Activated T-cell treated with anti-CD3 and anti-CD28 coated beads, Interleukin-2, amount 50 U/mL, for 72 hours (primary cell): ENCODE measurements at places on chromosomes 12 and 14. TPM values are rescaled to one million over a fixed set of nuclear protein-coding genes. Genes with fewer than 3 reads are reported as not detected.

CCDC175 gene
- total RNA-seq: not detected

AQP2 gene
- not detected for total RNA-seq

TAS2R7 gene
- not detected for total RNA-seq

PTHLH gene
- not detected for total RNA-seq

SERPINA12 gene
- not detected for total RNA-seq

ADAM21 gene
- not detected for total RNA-seq

DNA sequence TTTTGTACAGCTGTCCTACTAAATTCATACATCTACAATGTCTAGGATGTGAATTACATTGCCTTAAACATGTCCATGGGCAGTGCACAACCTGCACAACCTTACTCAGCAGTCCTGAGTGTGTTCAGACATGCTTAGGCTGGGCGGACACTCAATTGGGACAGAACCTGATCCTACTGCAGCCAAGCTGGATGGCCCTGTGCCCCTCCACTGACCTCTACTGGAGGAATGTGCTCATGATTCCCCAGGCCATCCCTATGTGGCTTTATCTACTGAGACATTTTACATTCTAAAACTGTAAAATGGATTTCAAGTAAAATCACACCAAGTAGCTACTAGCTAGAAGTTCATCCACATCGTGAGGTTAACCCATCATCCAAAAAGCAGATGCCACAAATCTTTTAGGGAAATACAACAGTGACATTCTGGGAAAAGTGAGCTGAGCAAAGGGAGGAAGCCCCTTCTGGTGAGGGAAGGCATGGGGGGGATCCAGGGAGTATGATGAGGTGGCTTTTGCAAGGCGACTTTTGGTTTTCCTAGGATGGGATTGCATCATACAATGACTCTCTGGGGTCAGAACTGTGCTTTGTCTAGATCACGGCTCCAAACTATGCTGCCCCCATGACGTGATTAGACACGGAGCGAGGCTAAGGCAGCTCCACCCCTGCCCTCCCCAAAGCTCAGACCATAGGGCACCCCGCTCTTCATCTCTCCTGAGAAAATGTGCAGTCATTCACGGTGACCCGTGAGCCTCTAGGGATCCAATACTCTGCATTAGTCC lies 911.7 kb upstream of the TMEM132C start:
- H3K27me3 ChIP-seq: no peaks in the 10 kb centered on the region
- no peaks in the 10 kb centered on the region for H3K36me3 ChIP-seq
- no peak overlapping the region for H3K27ac ChIP-seq
- DNase-seq: no peak

DNA sequence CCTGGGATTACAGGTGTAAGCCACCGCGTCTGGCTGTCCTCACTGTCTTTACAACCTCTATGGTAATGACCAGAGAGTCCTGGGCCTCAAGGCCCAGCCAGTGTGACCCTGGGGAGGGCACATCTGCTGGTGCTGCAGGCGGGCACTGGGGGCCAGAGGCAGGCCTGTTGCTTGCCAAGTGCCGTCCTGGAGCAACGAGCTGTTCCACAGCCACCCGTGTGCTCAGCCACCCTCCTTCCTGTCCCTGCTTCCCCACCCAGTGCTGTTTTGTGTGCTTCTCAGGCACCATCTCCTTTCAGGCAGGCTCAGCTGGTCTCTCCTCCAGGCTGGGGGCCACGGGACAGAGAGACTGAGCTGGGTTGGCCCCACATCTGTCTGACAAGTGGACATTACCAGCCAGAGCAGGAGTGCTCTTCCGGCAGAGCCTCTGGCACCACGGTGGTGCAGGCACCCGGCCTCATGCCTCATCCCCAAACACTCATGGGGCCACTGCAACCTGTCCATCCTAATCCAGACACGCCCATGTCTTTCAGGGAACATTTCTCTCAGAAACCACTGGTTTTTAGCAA lies 9.0 kb downstream of the SLC25A47 start:
- H3K27me3 ChIP-seq: no peaks in the 10 kb centered on the region
- H3K4me1 ChIP-seq: peaks cover 10% of the 10 kb centered on the region
- no peak for DNase-seq
- no peak overlapping the region for H3K4me3 ChIP-seq

DNA sequence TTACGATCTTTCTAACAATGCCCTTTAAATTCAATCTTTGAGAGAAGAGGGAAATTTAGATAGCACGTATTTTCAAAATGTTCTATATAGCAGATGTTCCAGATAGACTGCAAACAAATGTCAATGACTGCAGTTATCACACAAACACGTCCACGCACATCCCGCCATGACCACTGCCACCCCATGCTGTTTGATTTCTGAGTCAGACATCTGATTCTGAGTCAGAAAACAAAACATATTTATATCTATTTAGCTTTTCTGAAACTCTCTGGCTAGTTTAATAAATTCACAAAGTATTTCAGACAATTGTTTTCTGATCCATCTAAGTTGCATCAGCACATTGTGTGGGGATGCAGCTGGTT lies 105.9 kb upstream of the BCAT1 start:
- DNase-seq: peak; percentile 78
- peak overlapping the region; percentile 91 for H3K27ac ChIP-seq
- H3K4me3 ChIP-seq: peak overlapping the region; percentile 94

- H3K27me3 ChIP-seq: peaks cover 10% of the 10 kb centered on the region
- H3K4me3 ChIP-seq: peak overlapping the region; percentile 87
- peaks cover 2% of the 10 kb centered on the region for H3K36me3 ChIP-seq
- peak overlapping the region; percentile 98 for H3K27ac ChIP-seq
Observed at GRCh38 chr12:88298014-88298682, 156.0 kb downstream of the TMTC3 start.

DNA sequence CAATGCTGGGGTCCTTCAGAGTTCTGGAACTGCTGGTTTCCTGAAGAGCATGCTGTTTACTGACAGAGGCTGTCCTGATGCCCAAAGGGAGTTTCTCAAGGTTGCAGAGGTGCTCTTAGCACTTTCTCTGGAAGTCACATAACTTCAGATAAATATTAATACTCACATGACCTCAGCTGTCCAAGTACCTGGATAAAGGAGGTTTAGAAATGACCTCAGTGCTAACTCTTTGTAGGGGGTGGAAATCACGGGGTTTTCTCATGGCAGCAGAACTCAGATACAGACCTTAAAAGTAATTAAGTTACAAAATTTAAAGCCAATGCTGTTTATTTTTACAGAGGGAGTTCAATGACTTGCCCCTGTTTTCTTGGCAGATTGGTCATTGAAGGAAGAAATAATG lies 225.9 kb downstream of the MSRB3 start:
- no peak overlapping the region for H3K27ac ChIP-seq
- no peak overlapping the region for H3K4me3 ChIP-seq
- no peaks in the 10 kb centered on the region for H3K27me3 ChIP-seq
- H3K36me3 ChIP-seq: no peaks in the 10 kb centered on the region
- no peak for DNase-seq
- H3K4me1 ChIP-seq: no peaks in the 10 kb centered on the region

GRCh38 chr14:73007835-73008234 lies 19.1 kb downstream of the ZFYVE1 start:
- DNase-seq: no peak

GRCh38 chr12:19707948-19708409 lies 268.7 kb downstream of the AEBP2 start:
- H3K4me1 ChIP-seq: peaks cover 8% of the 10 kb centered on the region
- peaks cover 15% of the 10 kb centered on the region for H3K36me3 ChIP-seq
- no peak overlapping the region for H3K27ac ChIP-seq
- DNase-seq: no peak
- H3K27me3 ChIP-seq: peaks cover 13% of the 10 kb centered on the region

- no peak overlapping the region for H3K27ac ChIP-seq
- DNase-seq: no peak
- H3K27me3 ChIP-seq: peaks cover 7% of the 10 kb centered on the region
- no peaks in the 10 kb centered on the region for H3K4me1 ChIP-seq
Observed at GRCh38 chr14:94805680-94806288, 35.9 kb upstream of the GSC start.

DNA sequence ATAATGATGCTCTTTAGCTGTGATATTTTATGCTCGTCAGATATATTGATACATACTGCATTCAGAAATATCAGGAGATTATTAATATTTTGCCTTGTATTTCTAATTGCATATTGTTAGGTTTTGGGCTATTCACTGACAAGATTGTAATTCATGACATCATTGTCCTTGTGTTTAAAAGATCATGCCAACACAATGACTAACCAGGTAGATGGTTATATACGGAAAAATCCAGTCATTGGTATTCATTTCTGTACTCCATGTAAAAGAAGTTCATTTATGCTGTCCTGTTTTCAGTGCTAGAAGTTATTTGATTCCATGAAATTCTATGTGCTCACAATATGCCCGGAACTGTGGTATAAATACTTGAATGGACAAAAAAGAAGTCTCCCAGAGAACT lies 107.5 kb downstream of the KITLG start:
- H3K27me3 ChIP-seq: no peaks in the 10 kb centered on the region
- DNase-seq: no peak
- H3K4me1 ChIP-seq: no peaks in the 10 kb centered on the region
- H3K4me3 ChIP-seq: no peak overlapping the region
- no peaks in the 10 kb centered on the region for H3K36me3 ChIP-seq
- no peak overlapping the region for H3K27ac ChIP-seq

DNA sequence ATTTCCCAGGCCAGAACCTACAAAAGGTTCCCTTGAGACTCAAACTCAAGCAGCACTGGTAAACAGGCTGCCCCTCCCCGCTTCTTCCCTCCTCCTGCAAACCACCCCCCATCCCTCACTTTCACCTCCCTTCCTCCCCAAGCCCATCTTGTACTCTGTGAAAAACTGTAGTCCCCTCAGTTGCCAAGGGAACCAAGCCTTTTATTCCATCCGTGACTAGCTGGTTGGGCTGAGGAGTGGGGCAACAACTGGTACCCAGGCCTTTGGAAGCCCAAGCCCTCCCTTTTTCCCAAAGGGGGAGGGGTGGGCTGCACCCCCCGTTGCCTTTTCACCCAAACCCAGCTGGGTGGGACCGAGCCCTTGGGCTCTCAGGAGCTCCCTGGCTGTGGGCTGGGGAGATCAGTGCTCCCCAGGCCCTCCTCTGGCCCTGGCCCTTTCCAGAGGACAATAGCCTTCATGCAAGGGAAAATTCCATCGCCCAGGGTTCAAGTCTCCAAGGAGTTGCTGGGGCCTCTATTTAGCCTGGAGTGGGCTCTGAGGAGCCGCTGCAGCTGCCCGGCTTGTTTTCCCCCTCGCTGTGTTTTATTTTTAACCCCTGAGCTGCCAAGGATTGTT lies 61.9 kb downstream of the ZFP36L1 start:
- DNase-seq: no peak
- no peak overlapping the region for H3K27ac ChIP-seq
- H3K4me1 ChIP-seq: peaks cover 61% of the 10 kb centered on the region
- no peak overlapping the region for H3K4me3 ChIP-seq

GRCh38 chr12:106037524-106038298 lies 101.0 kb downstream of the NUAK1 start:
- no peak overlapping the region for H3K4me3 ChIP-seq
- no peaks in the 10 kb centered on the region for H3K4me1 ChIP-seq
- peaks cover 10% of the 10 kb centered on the region for H3K27me3 ChIP-seq
- H3K27ac ChIP-seq: no peak overlapping the region
- DNase-seq: no peak
- no peaks in the 10 kb centered on the region for H3K36me3 ChIP-seq

- H3K27me3 ChIP-seq: no peaks in the 10 kb centered on the region
- peak overlapping the region; percentile 74 for H3K4me3 ChIP-seq
- no peaks in the 10 kb centered on the region for H3K36me3 ChIP-seq
- H3K4me1 ChIP-seq: peaks cover 52% of the 10 kb centered on the region
- DNase-seq: peak; percentile 48
Observed at GRCh38 chr14:95156161-95157047, 925 bp downstream of the DICER1 start.

DNA sequence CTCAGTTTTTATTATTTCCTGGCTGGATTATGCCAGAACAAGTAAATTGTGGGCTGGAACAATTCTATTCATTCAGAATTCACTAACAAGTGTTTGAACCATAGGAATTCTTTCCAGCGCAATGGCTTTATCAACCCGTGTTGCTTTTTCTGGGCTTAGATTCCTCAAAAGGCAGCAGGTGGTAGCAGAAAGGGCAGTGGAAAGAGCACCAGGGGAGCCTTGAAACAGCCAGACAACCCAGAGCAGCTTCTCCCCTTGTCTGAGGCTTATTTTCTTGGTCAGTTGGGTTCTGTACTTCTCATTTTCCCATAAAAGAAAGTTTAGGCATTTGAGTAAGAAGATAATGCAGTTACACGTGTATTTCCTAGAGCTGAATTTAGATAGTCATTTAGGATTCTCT lies 130.7 kb downstream of the OTOGL start:
- H3K4me1 ChIP-seq: no peaks in the 10 kb centered on the region
- no peak for DNase-seq
- no peak overlapping the region for H3K4me3 ChIP-seq
- H3K36me3 ChIP-seq: no peaks in the 10 kb centered on the region
- H3K27me3 ChIP-seq: peaks cover 7% of the 10 kb centered on the region

DNA sequence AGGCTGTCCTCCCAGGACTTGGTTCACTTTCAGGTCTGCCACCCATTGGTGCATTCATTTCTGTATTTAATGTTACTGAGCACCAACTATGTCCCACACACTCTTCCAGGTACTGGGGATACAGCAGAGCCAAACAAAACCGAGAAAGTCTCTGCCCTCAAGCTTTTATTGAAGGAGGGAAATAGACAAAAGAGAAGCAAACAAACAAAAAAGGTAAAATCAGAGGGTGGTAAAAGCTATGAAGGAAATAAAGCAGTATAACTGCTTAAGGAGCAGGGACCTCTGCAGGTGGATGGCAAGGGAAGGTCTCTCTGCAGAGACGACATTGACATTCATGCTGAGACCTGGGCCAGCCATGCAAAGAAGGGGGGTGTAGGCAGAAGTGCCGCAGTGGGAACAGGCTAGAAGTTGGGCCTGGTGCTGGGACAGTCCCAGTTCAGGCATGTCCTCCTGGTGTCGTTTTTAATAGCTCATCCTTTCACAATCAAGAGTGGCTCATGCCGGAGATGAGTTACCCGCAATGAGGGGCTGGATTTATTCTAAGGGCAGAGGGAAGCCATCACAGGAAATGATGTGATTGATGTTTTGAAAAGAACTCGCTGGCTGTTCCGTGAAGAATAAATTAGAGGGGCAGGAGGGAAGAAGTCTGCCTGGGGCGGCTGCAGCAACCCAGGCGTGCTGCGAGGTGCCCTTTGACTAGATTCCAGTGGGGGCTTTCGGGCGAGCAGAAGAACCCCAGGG lies 72.8 kb downstream of the IRF2BPL start:
- H3K4me3 ChIP-seq: peak overlapping the region; percentile 84
- no peaks in the 10 kb centered on the region for H3K36me3 ChIP-seq
- H3K27me3 ChIP-seq: no peaks in the 10 kb centered on the region
- H3K4me1 ChIP-seq: peaks cover 83% of the 10 kb centered on the region
- peak overlapping the region; percentile 49 for H3K27ac ChIP-seq

GRCh38 chr12:63151623-63152320 lies 771 bp upstream of the AVPR1A start:
- peak; percentile 20 for DNase-seq
- peaks cover 55% of the 10 kb centered on the region for H3K27me3 ChIP-seq
- H3K4me1 ChIP-seq: peaks cover 28% of the 10 kb centered on the region
- peaks cover 4% of the 10 kb centered on the region for H3K36me3 ChIP-seq
